Stimulated activated naive CD8-positive, alpha-beta T cell treated with anti-CD3 and anti-CD28 coated beads, Interleukin-15, Interleukin-2, amounts not matched to agents 100 U/mL and 50 U/mL, for 24 hours (primary cell): ENCODE measurements at places on chromosomes 7 and 10.

DNA sequence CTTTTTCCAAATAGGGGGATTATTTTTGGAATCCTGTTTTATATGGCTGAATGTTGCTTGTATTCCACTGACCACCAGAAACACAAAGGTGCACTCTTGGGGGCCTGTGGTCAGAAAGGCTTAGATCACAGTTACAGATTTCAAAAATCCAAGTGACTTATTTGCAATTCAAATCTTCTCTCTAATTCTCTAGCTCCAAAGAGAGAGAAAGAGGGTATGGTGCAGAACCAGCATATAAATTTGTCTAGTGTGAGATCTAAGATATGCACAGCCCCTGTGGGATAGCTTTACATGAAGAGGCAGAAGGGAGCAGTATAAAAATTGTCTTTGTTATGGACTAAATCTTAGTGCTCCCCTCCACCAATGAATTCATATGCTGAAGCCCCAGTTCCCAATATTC, 1121.7 kb upstream of the CELF2 start:
- DNase-seq, result no peak

- no peak for DNase-seq
Measured at GRCh38 chr7:130901209-130901783, 167.3 kb upstream of the KLF14 start.

DNA sequence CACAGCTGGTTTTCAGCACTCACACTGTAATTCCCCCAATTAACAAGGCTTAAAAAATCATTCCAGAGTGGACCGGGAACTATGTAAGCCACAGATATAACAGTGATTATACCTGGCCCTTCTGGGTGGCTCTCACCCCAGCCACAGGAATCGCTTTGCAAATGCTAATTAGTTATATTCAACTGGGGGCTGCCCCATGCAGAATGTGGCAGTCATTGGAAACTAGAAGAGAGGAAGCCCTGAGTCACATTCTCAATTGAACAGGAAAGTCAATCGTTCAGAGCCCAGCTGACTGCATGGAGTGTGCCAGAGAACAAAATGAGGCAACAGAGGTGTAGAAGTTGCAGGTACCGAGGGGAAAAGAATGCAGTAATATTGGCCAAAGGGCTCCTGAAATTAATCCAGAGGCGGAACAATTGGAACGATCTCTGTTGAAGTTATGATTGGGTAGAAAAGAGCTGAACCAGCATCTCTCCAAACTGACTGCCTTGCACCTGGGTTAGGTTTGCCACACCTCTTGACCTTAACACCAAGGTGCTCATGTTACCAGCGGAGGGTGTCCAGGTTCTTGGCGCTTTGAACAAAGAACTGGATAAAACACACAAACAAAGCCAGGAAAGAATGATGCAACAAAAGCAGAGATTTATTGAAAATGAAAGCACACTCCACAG, 909.7 kb upstream of the AUTS2 start:
- no peak for DNase-seq

GRCh38 chr10:132975831-132976682, 33.7 kb upstream of the CFAP46 start:
- no peak for DNase-seq

GRCh38 chr10:110944792-110945396, 25.5 kb downstream of the SHOC2 start:
- DNase-seq, result no peak

- no peak for DNase-seq
Measured at GRCh38 chr7:25586513-25586912, 358.2 kb upstream of the NPVF start.
